GOT3 (cell line): ENCODE measurements at places on chromosomes 6 and 20.

DNA sequence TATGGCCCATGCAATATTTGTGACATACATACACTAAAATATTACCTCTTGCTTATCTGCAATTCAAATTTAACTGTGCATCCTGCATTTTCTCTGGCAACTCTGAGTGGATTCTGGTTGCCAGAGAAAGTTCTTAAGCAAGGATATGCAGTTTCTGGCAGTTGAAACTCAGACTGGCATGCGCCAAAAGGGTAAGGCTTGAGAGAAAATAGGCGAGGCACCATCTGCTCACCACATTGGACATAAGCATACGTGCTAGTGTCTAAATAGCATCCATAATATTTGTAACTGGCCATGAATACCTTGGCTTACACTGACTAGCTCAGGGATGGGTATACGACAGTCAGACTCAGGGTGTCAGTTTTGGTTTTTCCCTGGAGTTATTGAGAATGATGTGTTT lies 465.1 kb downstream of the DOK5 start:
- DNase-seq, result no peak

GRCh38 chr6:19736066-19736465 lies 101.1 kb upstream of the ID4 start:
- no peak for DNase-seq

GRCh38 chr6:149202952-149203351 lies 114.6 kb upstream of the TAB2 start:
- DNase-seq, result no peak

- no peak for DNase-seq
Observed at GRCh38 chr6:129671442-129672340, 38.3 kb downstream of the ARHGAP18 start.

- DNase-seq, result no peak
Observed at GRCh38 chr6:67642582-67642981, 992.5 kb upstream of the ADGRB3 start.

GRCh38 chr20:17109307-17109706 lies 117.5 kb upstream of the PCSK2 start:
- no peak for DNase-seq

GRCh38 chr6:1424306-1424927 lies 35.0 kb downstream of the FOXF2 start:
- DNase-seq, result peak; percentile 31

DNA sequence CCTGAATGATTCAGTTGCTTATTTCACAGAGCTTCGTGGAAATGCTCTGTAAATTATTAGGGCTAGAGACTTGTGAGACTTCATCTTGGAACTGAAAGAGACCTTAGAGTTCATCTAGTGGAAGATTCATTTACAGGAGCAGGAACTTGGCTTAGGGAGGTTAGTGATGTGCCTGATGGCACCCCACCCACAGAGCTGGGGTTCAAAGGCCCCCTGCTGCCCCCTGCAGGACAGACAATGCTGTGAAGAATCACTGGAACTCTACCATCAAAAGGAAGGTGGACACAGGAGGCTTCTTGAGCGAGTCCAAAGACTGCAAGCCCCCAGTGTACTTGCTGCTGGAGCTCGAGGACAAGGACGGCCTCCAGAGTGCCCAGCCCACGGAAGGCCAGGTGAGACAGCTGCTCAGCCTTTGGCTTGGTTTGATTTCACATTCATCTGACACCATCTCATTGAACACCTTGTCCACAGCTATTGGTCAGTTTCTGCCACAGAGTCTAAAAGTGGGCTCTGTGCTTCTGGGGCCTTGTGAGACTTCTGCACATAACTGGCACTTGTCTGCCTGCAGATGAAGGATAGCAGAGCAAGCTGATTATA lies 25.1 kb downstream of the MYBL2 start:
- DNase-seq, result no peak

GRCh38 chr20:60132827-60133670 lies 174.8 kb downstream of the CDH26 start:
- no peak for DNase-seq

GRCh38 chr6:113694278-113695077 lies 162.7 kb upstream of the MARCKS start:
- no peak for DNase-seq

GRCh38 chr6:22023937-22024336 lies 272.9 kb downstream of the PRL start:
- no peak for DNase-seq

GRCh38 chr6:36786055-36786675 lies 53.1 kb downstream of the CPNE5 start:
- no peak for DNase-seq

- no peak for DNase-seq
Observed at GRCh38 chr6:25025919-25026301, 90.2 kb upstream of the RIPOR2 start.

DNA sequence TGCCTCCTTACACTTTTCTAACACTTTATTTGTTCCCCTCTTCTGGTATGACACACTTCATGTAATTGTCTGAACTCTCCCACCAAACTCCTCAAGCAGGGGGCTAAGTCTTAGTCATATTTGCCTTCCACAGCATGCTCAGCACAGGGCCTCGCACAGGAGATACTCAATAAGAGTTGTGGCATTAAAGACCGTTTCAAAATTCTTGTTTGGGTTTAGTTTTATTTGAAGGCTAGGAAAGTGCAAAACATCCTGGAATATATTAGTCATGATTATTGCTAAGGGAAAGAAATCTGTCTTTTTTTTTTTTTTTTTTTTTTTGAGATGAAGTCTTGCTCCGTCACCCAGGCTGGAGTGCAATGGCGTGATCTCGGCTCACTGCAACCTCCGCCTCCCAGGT lies 137.6 kb upstream of the ECI2 start:
- no peak for DNase-seq

- no peak for DNase-seq
Observed at GRCh38 chr20:61572789-61573188, 320.7 kb downstream of the CDH4 start.

DNA sequence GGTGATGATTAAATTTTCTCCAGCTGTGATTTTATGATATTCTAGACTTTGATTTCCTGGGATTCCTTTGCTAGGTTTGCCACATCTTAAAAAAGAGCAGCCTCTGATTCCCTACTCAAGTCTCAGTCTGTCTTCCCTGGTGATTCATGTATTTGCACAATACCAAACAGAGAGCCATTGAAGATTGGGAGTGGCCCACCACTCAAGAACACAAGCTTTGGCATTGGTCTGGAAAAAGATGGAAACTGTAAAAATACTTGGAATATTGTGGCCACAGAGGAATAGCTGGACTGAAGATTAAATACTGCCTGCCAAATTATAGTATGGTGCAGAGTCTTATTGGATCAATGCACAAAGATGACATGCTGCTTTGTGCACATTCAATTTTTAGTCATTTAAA lies 32.9 kb downstream of the PTCHD4 start:
- DNase-seq, result no peak

DNA sequence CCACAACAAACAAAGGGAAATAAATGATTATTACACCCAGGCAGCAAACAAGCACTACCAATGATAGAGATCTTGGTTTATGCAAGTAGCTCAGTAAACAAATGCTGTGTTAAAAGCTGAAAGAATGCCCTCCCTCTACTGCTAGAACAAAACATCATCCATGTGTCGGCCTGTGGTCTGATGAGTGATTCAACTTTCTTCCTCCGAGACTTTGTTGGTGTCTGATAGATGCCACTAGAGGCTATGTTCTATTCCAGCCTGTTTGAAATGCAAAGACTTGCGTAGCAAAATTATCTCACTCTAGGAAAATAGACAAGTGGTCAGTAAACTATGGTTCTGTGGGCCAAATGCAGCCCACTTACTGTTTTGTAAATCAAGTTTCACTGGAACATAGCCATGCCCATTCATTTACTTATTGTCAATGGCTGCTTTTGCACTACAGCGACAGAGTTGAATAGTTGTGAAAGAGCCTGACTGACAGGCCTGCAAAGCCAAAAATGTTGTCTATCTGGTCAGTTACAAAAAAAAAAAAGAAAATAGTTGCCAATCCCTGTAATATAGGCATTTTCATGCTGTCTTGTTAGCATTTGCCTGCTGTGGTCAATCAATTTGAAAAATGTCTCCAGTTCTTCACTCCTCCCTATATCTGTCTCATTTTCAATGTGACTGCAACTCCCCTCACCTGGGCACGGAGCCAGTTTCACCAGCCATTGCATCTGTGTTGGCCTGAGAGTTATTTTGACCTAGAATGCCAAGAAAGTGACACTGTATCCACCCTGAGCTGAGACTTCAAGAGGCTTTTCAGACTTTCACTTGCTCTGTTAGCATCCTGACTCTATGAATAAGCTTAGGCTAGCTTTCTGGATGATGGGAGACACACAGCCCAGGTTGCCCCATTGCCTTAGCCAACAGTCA lies 544.6 kb upstream of the BTBD3 start:
- no peak for DNase-seq

DNA sequence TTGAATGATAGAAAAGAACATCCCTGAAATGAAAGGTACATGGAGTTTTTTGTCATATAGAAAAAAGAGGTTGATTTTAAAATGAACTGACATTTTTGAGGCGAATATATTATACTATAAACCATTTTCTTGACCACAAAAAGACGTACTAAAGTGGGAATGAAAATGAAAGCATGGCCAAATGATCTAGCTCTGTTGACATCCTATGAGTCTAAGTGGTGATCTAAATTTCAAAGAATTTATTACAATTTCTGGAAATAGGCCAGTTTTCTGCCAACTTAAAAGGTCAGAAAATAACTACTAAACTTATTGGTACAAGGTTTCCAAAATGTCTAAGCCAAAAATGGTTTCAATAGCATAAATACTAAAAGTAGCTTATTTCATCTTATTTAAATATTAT lies 536.8 kb downstream of the EYS start:
- DNase-seq, result no peak

DNA sequence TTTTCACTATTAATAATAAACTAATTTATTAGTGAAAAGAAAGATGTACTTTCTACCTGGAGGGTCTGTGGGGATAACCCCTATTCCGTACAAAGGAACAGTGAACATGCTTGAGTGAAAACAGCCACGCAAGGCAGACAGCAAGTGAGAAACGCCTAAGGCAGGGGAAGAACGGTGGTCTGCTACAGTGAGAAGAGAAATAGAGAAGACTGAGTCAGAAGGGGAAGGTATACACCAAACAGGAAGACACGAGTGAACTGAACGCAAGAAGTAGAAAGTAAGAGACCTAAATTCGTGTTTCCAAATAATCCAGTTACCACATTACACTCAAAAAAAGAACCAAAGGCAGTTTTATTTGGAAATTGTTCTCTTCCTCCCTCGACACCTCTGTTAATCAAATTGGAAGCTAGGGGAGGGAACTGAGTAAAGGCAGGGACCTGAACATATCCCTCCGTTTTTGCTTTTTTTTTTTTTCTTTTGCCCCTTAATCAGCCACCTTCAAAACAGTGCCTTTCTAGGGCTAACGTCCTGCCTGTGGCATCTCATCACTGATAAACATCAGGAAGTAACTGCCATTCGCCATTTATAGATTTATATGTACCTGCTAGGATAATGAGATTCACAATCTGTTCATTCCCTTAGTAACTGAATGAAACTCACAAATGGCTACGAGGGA lies 48.9 kb downstream of the ATXN1 start:
- no peak for DNase-seq

DNA sequence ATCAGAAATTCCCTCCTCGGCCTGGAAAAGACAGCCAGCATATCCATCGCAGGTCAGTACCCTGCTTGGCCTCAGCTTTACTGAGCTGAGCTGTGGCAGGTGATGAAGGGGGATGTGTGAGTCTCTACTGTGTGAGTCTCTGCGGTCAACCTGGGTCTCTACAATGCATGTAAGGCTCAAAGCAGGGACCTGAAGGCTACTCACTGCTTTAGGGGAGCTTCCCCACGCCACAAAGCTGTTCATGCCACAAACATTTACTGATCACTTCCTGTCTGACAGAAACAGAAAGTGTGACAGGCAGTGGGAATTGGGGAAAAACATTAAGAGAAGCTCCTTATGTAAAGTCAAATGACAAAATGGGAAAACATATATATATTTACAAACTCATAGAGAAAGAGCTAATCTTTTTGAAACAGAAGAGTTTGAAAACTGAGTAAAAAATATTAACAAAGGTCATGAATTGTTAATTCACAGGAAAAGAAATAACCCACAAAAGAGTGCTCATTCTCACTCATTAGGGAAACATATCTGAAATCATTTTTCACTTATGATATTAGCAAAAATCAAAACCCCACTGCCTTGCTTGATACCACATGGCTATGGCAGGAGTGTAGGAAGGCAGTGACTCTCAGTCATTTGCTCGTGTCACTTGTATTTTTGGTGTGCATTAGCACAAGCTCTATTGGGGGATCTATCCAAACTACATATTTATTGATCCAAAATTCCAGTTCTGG lies 5.8 kb downstream of the BTN3A3 start:
- no peak for DNase-seq

DNA sequence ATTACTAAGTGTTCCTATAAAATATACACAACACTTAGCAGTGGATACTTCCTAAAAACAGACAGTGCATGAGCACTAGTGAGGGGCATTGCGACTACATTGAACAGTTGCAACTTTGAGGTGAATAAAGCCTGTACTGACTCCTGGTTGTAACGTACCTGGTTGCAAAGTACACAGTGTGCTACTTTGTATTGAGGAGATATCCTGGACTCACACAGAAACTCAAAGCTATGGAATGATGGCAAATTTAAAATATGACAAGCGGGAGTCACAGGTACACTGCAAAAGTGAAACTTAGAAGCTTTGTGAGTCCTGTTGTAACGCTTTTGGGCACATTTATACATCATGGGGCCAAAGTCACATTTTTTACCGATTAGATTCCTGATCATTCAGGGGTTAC lies 55.6 kb upstream of the HLA-A start:
- DNase-seq, result no peak

- no peak for DNase-seq
Observed at GRCh38 chr20:23130622-23131140, 44.6 kb upstream of the CD93 start.

DNA sequence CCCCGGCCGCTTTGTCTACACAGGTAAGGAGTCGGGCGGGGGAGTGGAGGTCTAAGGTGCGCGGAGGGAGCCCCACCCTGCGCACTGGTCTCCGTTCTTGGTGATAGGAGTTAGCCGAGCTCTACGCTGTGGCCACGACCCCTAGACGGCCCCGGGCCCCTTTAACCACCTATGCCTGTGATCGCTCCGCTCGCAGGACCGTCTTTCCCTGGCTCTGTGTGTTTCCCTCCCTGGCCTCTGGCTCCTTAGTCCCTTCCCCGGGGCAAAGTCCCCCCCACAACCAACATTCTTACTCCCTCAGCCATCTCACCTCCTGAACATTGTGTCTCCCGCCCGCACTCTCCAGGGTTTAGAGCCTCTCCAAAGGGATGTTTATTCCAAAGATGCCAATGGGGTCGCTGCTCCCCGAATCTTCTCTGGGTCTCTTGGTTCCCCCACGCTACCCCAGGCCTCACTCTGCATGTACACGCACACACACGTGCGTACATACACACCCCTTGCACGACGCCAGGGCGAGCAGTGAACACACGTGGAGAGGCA lies 50.4 kb downstream of the CPXM1 start:
- no peak for DNase-seq

DNA sequence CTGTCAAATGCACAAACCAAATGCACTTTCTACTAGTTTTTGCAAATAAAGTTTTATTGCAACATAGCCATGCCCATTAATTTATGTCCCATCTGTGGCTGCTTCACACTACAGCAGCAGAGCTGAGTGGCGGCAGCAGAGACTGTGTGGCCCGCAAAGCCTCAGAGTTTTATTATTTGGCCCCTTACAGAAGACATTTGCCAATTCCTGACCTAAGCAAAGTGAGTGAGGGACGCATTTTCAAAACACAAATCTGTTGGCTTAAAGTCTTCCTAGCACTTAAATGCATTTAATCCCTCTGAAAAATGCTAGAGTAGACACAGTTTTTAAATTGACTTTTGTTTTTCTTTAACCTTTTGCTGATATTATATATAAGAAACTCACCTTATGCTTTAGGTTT lies 126.4 kb downstream of the PHACTR3 start:
- no peak for DNase-seq
